Activated CD4-positive, alpha-beta T cell treated with anti-CD3 and anti-CD28 coated beads for 4 hours (primary cell): ENCODE measurements at places on chromosomes 7 and 10.

DNA sequence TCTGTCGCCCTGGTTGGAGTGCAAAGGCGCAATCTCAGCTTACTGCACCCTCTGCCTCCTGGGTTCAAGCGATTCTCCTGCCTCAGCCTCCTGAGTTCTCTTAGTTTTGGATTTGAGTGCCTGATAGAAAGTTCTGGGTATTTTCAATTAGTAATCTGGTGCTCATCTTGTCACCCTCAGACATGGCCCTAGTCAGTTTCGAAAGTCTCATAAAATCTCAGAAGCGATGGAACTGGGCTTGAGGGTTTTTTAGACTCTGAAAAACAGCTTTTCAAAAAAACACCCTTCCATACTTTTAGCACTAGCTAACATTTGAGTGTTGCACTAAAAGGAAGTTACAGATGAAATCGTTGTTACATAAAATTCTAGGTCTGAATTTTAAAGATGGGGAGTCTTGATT is 9.4 kb upstream of the PIP4K2A start:
- no peak for DNase-seq

- no peak for DNase-seq
Measured at GRCh38 chr7:120919466-120919865, 31.1 kb upstream of the ING3 start.

- DNase-seq = no peak
Measured at GRCh38 chr10:127298381-127298780, 102.0 kb upstream of the INSYN2A start.

DNA sequence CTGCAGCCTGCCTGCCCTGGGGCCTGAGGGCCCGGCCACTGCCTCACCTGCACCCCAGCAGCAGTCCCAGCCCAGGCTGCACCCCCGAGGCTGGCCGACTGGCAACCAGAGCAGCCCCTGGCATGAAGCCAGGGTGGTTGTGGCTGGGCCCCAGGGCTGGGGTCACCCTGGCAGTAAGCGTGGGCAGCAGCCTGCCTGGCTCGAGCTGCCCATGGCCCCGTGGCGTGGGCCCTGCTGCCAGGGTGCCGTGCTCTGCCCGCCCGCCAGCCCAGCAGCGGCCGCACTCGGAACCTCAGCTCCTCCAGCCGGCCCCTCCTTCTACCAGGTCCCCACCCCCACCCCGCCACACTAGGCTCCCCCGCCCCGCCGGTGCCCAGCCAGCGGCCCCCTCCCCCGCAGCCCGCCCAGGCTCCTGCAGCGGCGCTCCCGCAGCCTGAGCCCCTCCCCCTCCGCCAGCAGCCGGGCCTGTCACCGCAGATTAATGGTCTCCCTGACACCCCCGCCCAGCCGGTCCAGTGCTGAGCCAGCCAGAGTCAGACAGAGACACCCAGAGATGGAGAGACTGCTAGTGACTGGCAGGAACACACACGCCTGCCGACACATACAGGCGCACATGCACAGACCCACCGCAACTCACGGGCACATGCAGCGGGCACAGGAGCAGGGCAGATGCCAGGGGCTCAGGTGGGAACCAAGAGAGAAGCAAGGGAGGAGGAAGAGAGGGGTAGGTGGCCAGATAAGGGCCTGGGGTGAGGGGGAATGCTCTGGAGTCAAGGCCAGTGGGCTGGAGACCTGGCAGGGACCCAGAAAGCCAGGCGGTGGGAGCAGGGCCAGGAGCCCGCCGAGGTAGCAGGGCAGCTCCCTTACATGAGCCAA is 22.4 kb downstream of the KCNH2 start:
- DNase-seq = no peak

DNA sequence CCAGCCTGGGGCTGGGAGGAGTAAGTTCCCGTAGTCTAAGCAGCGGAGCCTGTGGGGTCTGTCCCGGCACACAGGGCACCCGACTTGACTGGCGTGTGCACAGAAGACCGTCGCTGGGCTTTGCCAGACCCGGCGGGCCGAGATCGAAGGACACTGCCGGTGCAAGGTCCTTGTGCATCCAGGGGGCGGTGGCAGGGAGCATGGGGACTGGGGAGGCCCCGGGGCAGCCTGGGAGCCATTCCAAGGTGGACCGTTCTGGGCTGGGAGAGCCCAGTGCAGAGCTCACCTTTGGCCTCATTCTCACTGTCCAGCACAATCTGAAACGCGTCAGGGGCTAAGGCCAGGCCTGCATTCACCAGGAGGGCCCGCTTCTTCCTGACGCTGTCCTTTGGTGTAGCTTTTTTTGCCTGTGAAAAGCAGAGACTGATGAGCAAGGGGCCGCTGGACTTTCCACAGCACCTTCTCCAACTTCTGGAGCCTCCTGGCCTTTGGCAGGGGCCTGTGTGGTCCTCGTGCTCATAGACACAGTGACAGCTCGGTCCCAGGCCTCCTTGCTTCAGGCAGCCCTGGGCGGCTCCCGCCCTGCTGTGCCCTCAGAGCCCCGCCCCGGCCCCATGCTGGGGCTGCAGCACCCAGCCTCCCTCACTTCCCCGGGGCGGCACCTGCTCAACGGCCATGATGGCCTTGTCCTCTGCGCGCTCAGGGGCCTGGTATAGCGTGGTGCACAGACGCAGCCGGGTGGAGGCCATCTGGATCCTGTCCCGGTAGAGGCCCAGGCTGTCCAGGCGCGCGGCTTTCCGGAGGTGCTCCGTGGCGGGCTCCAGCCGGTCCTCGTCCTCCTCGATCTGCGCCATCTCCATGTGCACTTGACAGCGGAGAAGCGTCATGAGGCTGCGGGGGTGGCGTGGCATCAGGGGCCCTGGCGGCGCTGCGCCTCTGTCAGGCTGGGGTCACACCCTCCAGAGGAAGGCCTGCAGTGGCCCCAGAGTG is 20.3 kb downstream of the CFAP46 start:
- DNase-seq = no peak

GRCh38 chr7:35482231-35482630 is 212.7 kb downstream of the HERPUD2 start:
- no peak for DNase-seq

DNA sequence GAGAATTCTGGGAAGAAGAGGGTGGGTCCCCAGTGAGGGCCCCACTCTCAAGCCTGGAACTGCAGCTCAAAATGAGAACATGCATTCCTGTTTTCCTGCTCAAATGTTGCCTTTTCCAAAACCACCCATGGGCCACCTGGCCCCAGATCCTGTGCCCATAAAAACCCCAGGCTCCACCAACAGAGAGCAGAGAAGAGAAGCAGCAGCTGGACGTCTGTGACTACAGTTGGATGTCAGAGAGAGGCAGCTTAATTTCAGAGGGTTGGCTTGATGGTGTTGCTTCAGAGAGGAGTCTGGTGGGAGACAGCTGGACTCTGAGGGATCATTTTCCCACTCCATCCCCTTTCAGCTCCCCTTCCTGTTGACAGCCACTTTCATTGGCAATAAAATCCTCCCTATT is 256.4 kb downstream of the FZD1 start:
- no peak for DNase-seq

- DNase-seq = peak; percentile 70
Measured at GRCh38 chr10:89217057-89217990, 10.2 kb upstream of the CH25H start.

GRCh38 chr7:157769526-157770215 is 432.9 kb downstream of the DNAJB6 start:
- no peak for DNase-seq

DNA sequence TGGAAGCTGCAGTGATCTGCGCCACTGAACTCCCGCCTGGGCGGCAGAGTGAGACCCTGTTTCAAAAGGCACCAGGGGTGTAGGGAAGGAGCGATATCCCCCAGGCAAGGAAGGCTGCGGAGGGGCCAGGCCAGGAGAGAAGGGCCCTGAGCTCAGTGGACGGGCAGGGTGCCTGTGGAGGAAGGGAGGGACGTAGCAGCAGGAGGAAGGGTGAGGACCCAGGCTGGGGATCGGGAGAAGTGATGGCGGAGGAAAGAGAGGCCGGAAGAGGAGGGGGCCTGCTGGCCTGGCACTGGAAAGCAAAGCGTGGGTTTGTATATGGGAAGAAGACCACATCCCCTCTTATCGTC is 45.6 kb downstream of the ALOX5 start:
- no peak for DNase-seq

DNA sequence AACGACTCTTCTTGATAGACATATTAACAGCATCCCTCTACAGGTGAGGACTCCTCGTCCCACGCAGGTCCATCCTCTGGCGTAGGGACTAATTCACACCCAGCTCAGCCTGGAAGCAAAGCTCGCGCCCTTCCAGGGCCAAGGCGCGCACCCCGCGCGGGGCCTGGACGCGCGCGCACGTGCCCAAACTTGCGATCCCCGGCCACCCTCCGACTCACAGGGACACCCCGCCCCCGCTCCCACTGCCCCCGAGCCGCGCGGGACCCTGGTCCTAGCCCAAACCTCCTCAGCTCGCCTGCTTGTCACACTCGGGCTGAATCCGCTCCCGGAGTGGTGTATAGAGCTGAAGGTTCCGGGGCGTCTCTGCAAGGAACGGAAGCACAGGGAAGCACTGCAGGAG is 76.9 kb downstream of the ZNF248 start:
- no peak for DNase-seq

GRCh38 chr10:11886851-11887250 is 63.7 kb downstream of the PROSER2 start:
- no peak for DNase-seq

DNA sequence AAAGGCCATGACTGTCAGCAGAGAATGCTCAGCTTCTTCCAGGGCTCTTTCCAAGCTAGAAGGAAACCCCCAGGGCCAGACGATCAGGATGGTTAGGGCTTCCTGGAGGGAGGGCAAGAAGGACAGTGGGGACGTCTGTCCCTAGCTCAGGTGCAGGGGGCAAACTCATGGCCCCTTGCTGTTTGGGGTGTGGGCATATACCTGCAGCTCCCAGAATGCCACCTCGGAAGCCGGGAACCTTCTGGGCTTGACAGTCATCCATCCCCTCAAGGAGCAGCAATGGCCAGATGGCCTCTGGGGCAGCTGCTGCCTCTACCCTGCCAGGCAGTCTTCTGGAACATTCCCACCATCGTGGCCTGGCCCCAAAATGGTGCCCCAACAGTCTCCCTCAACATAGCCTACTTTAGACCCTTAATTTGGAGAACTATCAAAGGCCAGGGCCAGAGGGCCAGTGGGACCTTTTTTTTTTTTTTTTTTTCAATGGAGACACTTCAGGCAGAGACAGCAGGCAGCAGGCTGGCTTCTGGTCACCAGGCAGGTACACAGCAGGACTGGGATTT is 40.2 kb upstream of the ZMIZ1 start:
- DNase-seq = no peak

- no peak for DNase-seq
Measured at GRCh38 chr10:108413954-108414353, 1249.4 kb upstream of the SORCS1 start.

DNA sequence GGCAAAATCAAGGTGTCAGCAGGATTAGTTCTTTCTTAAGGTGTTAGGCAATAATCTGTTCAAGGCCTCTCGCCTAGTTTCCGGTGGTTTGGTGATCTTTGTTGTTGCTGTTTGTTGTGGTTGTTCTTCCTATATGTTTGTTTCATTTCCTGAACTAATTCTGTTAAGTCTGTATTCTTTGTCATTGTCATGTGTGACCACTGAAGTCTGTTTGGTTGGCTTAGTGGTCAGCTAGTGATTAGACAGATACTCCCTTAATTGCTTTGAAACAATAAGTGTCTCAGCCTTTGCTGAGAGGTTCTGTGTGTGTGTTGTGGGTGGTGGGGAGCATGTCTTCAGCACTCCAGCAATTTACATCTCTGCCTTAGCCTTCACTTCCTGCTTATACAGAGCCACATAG is 46.0 kb downstream of the ABCC2 start:
- no peak for DNase-seq

DNA sequence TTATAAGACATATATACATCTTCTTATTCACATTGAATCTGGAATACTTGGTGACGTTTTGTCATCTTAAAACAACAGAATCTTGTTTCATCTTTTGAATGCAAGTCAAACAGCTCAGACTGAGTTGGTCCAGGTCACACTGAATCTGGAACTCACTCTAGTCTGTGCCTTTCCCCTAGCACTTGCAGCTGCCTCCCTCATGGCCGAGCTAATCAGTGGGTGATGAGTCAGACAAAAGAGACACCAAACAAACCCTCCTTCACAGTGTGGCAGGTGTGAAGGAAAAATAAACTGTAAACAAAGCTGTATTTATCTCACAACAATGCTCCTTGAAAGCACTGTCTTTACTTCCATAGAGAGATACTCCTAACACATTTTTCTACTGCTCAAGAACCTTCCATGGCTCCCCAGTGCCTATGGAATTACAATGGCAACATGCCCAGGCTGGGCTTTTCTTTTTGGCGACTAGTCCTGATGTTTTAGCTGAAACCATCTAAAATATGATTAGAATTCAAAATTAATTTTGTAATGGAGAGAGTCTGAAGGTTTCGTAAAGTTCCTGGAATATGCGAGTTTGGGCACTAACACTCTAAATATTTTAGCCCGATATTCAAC is 140.0 kb downstream of the ZNF365 start:
- no peak for DNase-seq

- DNase-seq = no peak
Measured at GRCh38 chr7:36216063-36216684, 63.1 kb downstream of the EEPD1 start.

- DNase-seq = no peak
Measured at GRCh38 chr7:126979722-126980121, 273.0 kb downstream of the GRM8 start.

GRCh38 chr7:91869661-91870060 is 10.8 kb downstream of the MTERF1 start:
- DNase-seq = no peak

DNA sequence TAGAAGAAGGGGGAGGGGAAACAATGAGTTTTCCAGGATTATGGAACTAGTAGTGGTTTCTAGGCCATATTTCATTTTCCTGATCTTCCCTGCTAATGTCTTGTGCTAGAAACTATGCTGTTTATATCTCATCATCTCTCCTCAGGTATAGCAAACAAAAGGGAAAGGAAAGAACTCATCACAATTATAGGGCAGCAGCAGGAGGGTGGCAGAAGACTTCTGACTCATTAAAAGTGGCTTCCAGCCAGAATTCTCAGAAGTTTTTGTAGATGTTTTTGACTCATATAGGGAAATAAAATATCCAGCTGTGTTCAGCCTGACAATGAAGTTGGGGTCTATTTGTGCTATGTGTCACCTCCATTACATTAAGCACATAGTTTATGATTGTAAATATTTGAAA is 6.5 kb downstream of the AHR start:
- DNase-seq = peak; percentile 50

- no peak for DNase-seq
Measured at GRCh38 chr10:114399576-114399975, 4.7 kb downstream of the AFAP1L2 start.

- no peak for DNase-seq
Measured at GRCh38 chr10:96693431-96693830, 26.9 kb downstream of the PIK3AP1 start.

- DNase-seq = no peak
Measured at GRCh38 chr7:47382200-47382599, 199.7 kb downstream of the TNS3 start.
